ENCODE measurements at places on chromosomes 1 and 21.

GRCh38 chr1:27366113-27366410 lies 699 bp downstream of the MAP3K6 start:
- no peak for DNase-seq

DNA sequence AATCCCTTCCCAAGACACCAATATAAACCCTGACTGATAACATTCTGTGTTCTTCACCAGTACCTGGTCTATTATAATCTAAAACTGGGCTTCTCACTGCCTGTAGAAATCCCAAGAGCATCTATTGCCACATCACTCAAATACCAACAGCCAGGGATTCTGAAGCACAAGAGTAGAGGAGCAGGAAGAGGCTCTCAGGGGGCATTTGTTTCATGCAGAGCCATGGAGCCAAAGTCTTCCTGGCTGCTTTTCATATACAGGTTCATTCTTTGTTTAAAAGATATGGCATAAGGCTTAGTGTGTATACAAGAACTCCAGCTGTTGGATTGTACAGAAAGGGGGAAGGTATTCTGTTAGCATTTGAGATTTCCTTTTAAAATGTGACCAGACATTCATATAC lies 38.2 kb upstream of the USH2A start:
- peak; percentile 36 for DNase-seq

GRCh38 chr1:30023339-30024022 lies 699.9 kb downstream of the MATN1 start:
- no peak for DNase-seq

GRCh38 chr1:10838541-10838940 lies 42.1 kb upstream of the CASZ1 start:
- no peak for DNase-seq

DNA sequence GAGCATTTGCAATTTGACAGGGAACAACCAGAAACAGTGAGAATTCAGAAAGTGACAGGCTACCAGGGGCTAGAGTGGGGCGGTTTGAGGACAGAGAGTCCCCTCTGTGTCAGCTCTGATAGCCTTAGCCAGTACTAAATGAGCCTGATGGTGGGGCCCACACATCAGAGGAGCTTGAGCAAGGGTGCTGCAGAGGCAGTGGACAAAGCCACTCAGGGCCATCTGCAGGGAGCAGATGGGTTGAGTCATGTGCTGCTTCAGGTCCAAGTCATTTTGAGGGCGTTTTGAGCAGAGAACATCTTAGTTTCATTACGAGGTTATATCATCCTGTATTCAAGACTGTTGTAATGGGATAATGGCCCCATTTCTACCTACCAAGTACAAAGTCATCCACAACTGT lies 7.7 kb downstream of the LRRC52 start:
- no peak for DNase-seq

DNA sequence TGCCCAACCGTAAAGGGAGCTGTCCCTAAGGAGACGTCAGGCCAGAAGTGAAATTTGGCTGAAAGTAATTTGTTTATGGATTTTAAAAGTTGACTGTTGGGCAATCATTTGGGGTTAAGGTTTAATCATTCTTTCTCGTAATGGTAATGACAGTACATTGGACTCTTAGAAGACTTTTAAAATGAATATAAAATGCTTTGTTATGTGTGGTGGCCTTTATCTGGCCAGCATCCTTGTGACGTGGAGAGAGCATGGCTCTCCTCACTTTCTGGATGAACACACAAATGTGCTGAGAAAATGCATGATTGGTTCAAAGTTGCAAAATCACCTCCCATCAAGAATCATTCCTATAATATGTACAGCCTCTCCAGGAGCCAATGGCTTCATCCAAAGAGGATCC lies 160.2 kb downstream of the DHRS3 start:
- DNase-seq = peak; percentile 93

DNA sequence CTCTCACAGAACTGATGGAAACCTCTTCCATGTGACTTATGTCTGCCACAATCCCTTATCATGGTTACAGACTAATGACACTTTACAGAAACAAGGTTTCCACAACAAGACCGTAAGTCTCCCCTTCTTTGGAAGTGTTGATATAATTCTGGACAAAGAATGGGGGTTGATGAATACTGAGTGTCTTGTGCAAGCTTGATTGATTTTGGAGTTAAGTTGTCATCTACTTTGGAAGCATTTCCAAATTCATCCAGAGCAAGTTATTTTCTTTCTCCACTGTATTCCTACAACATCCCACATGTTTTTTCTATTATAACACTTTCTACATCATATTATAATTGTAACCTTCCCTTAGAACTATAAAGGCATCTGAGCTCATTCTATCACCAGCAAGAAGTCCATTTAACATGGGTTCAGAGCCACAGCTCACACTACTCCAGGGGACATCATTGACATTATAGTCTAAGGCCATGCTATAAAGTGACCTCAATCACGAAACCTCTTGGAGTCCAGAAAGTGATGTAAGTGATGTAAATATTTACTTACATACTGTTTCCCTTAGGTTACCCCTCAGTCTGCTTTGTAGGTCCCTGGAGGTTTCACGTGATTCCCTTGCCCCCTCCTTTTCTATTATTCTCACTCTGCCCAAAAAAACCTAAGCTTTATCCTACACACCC lies 125.7 kb upstream of the PBX1 start:
- DNase-seq = no peak

- no peak for DNase-seq
Measured at GRCh38 chr1:27885114-27885528, 12.8 kb downstream of the THEMIS2 start.

GRCh38 chr1:113657126-113657525 lies 102.2 kb downstream of the PHTF1 start:
- no peak for DNase-seq

DNA sequence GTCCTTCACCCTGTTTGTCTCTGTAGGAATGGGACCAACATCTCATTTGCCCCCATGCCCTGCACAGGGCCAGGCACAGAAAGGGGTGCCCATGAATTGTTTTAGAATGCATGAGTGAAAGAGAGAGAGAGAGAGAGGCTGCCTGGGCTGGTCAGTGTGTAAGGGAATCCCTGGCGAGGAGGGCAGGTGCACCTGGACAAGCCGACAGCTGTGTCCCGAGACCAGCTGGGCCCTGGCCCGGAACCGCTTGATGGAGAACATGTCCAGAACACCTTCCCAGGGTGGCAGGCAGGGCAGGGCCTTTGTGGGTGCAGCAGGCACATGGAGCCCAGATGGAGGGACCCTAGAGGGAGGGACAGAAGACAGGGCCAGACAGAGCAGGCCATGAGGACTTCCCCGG lies 22.7 kb downstream of the SPOCD1 start:
- no peak for DNase-seq

GRCh38 chr1:51574796-51575195 lies 42.1 kb upstream of the OSBPL9 start:
- no peak for DNase-seq

GRCh38 chr1:25641931-25642573 lies 25.5 kb downstream of the MAN1C1 start:
- peak; percentile 74 for DNase-seq

- no peak for DNase-seq
Measured at GRCh38 chr1:27527223-27527889, 37.4 kb upstream of the WASF2 start.

GRCh38 chr1:34758751-34759150 lies 789 bp upstream of the GJB4 start:
- DNase-seq = no peak

Measured in fibroblast of the aortic adventitia (primary cell).